ENCODE measurements at places on chromosomes 11 and 22.

- no peak for DNase-seq
These were observed 5.4 kb downstream of the EMID1 start for GRCh38 chr22:29211066-29211465.

- DNase-seq, result no peak
These were observed 1035.3 kb downstream of the NTM start for GRCh38 chr11:132405728-132406127.

- DNase-seq, result no peak
These were observed 3.7 kb downstream of the IL2RB start for GRCh38 chr22:37146051-37146385.

DNA sequence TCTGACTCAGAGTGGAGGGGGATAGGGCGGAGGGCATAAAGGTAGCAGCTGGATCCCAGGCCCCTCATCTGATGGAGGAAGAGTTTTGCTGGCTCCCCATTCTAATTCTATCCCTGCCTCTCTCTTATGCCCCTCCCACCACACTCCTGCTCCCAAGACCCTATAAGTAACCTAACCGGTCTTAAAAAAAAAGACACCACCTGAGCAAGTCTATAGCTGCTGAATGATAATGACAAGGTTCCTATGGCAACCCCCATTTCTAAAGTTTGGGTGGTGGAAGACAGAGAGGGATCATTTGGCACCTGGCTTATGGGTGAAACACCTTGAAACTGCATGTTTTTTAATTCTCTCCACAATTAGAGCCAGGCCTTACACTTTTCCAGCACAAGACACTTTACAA lies 69.6 kb downstream of the LARGE1 start:
- DNase-seq, result no peak

DNA sequence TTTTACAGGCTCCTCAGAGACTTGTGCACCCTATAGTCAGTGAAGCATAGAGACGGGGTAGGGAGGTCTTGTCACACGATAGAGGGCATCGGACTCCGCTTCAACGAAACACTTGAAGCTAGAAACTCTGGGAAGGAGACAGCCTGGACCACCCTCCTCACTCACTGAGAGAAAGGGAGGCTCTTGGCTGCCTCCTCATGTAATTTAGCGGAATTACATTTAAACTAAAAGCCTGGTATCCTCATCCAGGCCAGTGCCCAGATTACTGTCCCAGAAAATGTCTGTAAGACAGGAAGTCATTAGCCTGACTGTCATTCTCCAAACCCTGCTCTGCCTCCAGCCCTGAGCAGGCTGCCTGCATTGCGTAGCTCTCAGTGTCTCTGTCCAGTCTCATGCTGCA lies 36.0 kb downstream of the TTLL1 start:
- DNase-seq, result no peak

DNA sequence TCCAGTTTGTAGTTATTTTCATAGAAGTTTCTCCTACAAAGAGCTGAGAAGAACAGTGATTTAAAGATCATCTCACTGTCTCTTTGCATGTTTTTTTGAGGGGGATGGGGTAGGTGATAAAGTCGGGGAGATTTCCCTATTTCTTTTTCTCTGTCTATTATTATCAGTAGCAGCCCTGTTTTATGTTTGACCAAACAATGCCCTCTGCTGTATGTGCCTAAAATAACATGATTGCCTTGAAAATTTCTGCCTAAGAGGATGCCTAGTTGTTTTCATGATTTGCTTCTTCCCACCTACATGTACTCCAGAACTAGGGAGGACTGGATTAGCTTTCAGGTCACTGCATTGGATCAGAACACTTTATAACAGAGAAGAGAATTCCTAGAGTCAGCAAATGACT lies 1330.2 kb downstream of the LRRC4C start:
- DNase-seq, result no peak

DNA sequence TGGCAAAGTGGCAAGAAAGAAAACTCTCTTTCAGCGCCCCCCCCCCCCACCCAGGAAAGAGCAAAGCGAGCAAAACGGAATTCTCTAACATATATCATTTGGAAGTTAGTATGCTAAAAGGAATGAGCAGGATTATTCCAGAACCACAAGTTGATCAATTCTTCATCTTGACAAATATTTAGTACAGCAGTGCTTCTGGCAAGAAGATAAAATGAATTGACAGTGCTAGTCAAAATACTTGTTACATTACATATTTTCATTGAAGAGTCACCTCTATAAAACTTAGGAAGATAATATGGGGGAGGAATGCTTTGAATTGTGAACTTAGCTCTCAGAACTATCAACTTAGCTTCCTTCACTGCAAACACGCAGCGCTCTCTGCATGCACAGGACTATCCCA lies 377.4 kb downstream of the DYNC2H1 start:
- no peak for DNase-seq

- no peak for DNase-seq
These were observed 15.9 kb downstream of the PDGFD start for GRCh38 chr11:104148074-104148473.

DNA sequence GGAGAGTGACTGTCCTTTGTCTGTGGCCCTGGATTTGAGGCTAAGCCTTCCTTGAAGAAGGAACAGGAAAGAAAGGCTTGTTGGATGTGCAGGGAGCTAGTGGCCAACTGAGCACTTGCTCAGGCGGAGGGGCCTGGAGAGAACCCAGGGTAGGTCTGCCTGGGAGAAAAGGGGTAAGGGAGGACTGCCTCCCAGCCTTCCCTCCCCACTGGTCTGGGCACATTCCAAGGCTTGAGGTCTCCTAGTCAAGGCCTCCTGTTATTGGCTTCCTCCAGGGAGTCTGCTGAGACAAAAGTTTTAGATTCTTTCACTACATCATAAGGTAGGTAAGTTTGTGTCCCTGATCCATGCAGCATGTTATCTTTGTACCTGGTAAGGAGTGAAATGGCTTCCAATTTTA lies 15.2 kb downstream of the KCNQ1OT1 start:
- peak; percentile 12 for DNase-seq

GRCh38 chr11:76861490-76861953 lies 804 bp downstream of the ACER3 start:
- no peak for DNase-seq

DNA sequence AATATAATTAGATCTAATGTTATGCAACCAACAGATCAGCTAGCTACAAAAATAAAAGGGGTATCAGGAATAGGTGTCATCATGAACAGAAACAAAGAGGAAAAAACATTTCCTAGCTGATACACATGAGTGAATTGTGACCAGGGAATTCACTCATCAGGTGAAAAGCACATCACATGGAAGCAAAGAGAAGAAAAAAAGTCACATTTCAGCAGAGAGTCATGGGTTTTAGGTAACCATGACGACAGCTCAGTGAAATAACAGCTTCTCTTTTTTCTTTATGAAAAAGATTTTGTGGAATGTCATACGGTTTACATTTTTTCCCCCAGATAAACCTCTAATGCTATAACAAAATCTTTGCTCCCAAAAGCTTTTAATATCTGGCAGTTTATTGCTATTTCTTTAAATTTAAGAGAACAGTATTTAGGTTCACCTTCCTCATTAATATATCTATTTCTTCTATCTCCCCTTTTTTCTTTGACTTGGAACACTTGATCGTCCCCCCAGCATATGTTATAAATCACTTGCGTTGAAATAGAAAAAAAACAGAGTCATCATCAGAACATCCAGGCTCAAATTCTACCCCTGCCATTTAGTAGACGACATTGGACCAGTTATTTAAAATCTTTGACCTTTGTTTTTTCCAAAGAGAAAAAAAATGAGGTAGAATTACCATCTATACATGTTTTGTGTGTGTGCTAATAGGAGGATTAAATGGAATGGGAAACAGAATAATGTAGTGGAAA lies 5.3 kb downstream of the TYR start:
- no peak for DNase-seq

DNA sequence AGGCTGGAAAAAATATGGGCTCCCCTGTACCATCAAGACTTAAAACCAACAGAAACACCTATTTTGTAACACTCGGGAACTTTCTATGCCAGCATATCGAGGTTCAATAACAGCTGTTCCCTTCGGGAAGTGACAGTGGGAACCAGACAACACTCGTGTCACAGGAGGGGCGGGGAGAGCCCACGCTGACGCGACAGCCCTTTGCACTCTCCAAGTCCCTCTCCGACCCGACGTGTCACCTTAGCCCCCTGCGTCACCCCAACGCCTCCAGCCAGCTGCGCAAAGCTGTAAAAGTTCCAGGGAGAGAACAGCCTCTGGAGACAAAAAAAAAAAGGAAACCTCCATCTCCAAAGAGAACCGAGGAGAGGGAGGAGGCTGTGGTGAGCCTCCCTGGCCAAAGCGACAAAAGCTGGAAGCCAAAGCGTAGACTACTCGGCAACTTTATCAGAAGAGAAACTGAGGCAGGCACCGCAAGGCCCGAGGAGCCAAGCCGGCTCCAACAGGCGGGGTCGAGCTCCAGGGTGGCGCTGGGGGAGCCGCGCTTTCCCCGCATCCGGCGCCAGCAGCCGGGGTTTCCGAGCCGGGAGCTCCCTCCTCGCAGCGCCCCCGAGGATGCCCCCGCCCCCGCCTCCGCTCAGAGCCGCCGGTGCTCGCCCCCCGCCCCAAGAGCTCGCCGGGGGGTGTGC lies 751 bp downstream of the ARFGAP3 start:
- peak; percentile 85 for DNase-seq

DNA sequence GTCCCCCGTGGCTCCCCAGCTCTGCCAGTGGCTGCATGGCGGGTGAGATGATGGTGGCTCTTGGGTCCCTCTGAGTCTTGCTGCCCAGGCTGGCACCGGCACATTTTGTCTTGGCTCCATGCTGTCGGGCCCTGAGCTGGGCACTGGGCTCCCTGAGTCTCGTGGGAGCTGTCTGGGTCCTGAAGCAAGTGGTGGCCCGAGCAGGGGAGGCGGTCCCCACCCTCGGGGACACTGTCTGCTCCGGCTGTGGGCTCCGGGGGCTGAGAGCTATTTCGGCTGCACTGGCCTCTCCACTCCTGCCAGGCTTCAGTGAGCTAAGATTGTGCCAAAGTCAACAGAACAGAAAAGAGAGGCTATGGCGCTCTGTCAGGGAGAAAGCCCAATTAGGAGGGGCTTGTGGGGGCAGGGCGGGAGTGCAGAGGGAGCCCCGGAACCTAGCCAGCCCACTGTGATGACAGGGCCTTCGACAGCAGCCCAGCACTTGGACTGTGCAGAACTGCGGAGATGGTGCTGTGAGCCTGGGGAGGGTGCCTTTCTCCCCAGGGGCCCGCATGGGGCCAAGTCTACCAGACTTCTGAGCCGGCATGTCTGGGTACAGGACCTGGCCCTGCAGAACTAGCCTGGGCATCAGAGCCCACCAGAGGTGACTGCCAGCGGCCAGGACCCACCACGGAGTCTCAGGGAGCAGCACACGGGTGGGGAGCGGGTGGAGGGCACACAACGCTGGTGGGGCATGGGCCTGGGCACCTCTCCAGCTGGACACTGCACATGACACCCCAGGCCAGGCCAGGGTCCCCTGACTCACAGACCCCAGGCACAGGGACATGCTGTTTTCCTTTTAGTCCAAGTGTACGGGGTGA lies 38.0 kb downstream of the RTN4R start:
- DNase-seq, result no peak

DNA sequence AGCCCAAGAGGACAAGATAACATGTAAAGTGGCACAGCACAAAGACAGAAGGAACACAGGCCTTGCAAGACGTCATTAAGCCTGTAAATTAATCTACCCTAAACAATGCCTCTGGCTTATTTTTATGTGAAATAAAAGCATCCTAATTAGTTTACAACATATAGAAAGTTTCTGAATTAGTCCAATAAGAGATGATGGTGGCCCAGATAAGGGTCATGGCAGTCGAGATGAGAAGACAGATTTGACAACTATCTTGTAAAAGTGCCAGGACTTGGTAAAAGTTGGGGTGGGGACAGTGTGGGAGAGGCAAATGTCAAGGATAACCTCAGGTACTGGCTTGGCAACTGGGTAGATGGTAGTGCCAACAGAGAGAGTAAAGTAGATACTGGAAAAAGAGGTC lies 13.6 kb downstream of the XRRA1 start:
- no peak for DNase-seq

- DNase-seq, result no peak
These were observed 39.5 kb downstream of the CTNND1 start for GRCh38 chr11:57801183-57801485.

DNA sequence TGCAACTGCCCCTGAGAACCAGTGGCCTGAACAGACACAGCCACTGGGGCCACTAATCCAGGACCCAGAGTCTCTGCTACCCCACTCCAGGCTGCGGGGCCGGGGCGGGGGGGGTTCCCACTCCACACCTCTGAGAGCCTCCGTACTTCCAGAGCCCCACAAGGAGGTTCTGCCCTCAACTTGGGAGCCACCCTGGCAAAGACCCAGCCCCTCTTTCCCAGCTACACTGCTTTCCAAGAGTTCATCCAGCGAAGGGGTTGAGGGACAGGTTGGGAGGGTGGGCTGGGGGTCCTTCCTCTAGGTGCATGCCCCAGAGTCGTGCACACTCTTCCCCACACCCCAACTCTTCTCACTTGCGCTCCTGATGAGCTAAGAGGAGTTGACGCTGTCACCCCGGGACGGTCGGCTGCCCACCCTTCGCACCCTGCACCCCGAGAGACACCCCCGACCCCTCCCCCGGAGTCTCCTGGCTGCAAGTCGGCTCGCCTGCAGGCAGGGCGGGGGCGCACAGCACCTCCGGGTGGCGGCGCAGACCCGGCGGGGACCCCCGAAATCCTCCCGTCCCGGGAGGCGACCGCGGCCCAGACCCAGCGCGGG lies 531 bp downstream of the RAB3IL1 start:
- DNase-seq, result no peak

- DNase-seq, result no peak
These were observed 871 bp downstream of the SLC35E4 start for GRCh38 chr22:30636226-30637077.

DNA sequence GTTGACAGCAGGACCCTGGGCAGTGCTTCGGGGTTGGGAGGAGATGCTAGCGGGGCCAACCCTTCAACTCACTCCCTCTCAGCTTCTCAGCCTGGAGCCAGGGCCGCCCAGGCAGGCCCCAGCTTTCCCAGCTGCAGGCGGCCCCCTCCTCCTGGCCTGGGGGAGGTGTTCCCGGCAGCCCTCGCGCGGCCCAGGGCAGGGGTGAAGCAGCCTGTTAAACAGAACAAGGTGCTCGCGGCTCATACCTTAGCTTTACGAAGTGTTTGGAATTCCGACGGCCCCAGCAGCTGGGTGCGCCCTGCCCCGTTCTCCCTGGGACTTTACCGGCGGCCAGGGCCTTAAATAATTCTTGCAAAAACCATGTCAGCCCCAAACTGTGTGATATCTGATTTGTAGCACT lies 17.2 kb downstream of the MRPL23 start:
- no peak for DNase-seq

Data from upper lobe of right lung (tissue), 1 donor.